Activated naive CD4-positive, alpha-beta T cell (primary cell): ENCODE measurements at places on chromosomes 4 and X.

DNA sequence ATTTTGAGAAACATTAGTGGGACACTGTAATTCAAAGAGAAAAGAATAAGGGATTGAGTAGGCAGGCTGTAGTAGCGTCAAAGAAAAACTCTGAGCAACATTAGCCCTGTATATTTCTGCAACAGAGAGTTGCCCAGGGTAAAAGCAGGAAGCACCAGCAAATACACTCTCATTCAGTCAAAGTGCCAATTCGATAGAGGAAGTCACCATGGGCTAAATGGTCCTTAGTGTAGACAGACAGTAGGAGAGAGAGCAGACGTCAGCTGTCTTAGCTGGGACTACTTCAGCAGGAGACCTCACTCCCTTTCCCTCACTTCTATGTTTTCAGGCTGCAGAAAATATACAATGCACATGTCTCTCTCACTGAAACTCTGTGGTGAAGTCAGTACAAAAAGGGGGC lies 2073.8 kb upstream of the TENM3 start:
- no peak for DNase-seq

DNA sequence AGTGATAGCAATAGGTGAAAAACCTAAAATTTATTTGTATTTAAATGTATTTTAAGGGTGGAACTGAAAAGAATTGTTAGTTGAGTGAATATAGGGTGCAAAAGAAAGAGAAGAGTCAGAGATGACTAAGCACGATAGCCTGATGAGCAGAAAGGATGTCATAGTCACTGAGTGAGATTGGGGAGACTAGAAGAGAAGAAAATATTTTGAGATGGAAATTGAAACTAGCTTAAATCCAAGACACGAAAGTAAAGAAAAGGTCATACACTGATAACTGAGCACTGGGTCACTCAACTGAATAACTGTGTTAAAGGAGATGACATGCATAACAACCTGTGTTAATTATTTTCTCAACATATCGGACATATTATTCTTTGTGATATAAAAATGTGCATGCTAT lies 55.5 kb downstream of the SPANXN4 start:
- no peak for DNase-seq

DNA sequence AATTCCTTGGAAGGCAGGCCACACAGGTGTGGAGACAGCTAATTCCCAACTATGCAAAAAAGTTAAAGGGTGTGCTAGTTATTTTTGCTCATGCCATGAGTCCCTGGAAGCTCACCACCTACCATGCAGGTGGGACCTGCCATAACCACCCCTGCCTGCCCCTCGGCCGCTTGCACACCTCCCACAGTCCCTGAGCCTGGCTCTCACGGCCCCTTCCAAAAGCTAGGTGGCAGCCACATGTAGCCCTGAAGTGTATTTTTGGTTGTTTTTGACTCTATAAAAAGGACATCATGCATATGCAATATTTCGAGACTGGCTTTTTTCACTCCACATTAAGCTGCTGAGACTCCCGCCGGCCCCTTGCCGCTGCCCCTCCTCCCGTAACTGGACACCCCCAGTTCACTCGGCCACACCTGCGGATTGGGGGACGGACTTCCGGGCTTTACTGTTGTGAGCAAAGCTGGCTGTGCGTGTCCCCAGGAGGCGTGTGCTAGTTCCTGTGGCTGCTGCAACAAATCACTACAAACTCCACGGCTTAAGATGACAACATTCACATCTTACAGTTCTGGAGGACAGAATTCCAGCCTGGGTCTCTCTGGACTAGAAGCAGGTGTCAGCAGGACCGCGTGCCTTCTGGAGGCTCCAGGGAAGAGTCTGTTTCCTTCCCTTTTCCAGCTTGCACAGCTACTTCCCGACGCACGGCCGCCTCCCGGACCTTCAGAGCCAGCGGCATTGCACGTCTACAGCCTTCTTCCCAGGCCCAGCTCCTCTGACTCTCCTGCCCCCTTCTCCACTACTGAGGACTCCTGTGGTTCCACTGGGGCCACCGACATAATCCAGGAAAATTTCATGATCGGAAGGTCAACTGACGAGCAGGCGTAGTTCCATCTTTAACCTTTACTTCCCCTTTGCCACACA lies 24.8 kb downstream of the ZFYVE28 start:
- DNase-seq: no peak

DNA sequence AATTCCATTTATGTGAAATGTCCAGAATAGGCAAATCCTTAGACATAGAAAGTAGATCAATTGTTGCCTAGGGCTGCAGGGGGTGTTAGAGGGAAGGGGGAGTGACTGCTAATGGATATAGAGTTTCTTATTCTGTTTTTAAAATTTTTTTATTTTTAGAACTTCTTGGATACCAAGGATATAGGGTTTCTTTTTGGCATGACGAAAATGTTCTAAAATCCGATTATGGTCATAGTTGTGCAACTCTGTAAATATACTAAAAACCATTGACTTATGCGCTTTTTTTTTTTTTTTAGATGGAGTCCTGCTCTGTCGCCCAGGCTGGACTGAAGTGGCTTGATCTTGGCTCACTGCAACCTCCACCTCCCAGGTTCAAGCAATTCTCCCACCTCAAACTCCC lies 125.2 kb upstream of the USP9X start:
- DNase-seq: no peak

- no peak for DNase-seq
These were observed 30.3 kb downstream of the NFKB1 start for GRCh38 chr4:102531462-102531861.

GRCh38 chr4:144967161-144967560 lies 130.8 kb downstream of the ANAPC10 start:
- no peak for DNase-seq

DNA sequence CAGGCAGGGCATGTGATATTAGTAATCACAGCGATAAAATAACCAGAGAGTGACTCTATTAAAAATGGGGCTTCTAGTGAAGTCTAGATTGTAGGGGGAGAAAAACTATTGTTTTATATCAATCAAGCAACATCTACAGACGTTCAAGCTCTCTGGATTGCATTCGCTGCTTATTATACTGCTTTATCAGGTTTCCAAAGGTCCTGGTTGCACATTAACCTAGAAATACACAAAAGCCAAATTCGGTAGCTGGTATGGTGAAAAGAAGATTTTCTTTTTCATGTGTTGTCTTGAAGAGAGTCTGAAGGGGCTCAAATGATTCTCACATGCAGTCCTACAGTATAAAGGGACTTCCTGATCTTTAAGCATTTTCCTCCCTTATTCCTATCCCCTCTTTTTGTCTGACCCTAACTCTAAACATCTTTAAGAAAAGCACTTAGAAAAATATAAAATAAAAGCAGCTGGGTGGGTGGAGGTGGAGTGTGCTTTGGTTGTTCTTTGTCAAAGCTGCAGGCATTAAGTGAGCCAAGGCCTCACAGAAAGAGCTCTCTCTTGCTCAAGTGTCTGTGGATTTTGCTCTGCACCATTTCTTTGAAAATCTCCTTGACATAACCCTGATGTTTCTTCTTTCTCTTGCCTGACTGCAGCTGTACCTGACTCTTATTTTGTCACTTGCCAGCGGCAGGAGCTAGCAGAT lies 46.1 kb downstream of the MID1IP1 start:
- DNase-seq: no peak

- no peak for DNase-seq
These were observed 496.9 kb downstream of the RAB28 start for GRCh38 chr4:12987284-12987683.

GRCh38 chrX:120664081-120664480 lies 34.2 kb upstream of the C1GALT1C1 start:
- no peak for DNase-seq

GRCh38 chr4:36242629-36243354 lies 1.5 kb downstream of the ARAP2 start:
- DNase-seq: no peak
